ENCODE measurements at places on chromosomes 7 and 10. TPM values are rescaled to one million over a fixed set of nuclear protein-coding genes. Genes with fewer than 3 reads are reported as not detected.

Gene RADIL
- 1.0 TPM for total RNA-seq

Gene VSTM4
- total RNA-seq, result 8.5 TPM

Gene VWC2
- total RNA-seq, result 0.06 TPM

Gene UCN3
- total RNA-seq, result not detected

Gene NOS3
- total RNA-seq, result 51.7 TPM

Gene FFAR4
- 1.0 TPM for total RNA-seq

Gene UTF1
- total RNA-seq, result not detected

Gene CUTC
- total RNA-seq, result 16.5 TPM

Measured in kidney (tissue), 22 donors.